ENCODE measurements at places on chromosomes 5 and 9. TPM values are rescaled to one million over a fixed set of nuclear protein-coding genes. Genes with fewer than 3 reads are reported as not detected.

- H3K4me1 ChIP-seq: no peaks in the 10 kb centered on the region
- no peak overlapping the region for H3K27ac ChIP-seq
- H3K4me3 ChIP-seq: no peak overlapping the region
- peak; percentile 45 for DNase-seq
- H3K27me3 ChIP-seq: no peaks in the 10 kb centered on the region
These were observed 29.7 kb downstream of the TEX10 start for GRCh38 chr9:100322954-100323536.

TNIP1 gene
- total RNA-seq: 49.7 TPM

IFNA2 gene
- total RNA-seq: not detected

GRCh38 chr5:152356506-152356905 is 48.6 kb downstream of the NMUR2 start:
- no peaks in the 10 kb centered on the region for H3K36me3 ChIP-seq
- no peaks in the 10 kb centered on the region for H3K27me3 ChIP-seq
- H3K4me1 ChIP-seq: no peaks in the 10 kb centered on the region
- no peak for DNase-seq
- H3K27ac ChIP-seq: no peak overlapping the region
- no peak overlapping the region for H3K4me3 ChIP-seq

- peak; percentile 82 for DNase-seq
- H3K4me1 ChIP-seq: no peaks in the 10 kb centered on the region
- H3K27ac ChIP-seq: no peak overlapping the region
- H3K36me3 ChIP-seq: no peaks in the 10 kb centered on the region
- no peaks in the 10 kb centered on the region for H3K27me3 ChIP-seq
These were observed 17.5 kb upstream of the DHFR start for GRCh38 chr5:80672140-80672736.

FBXW11 gene
- total RNA-seq: 79.1 TPM

GRCh38 chr5:142164315-142164714 is 55.7 kb downstream of the NDFIP1 start:
- no peaks in the 10 kb centered on the region for H3K27me3 ChIP-seq
- no peaks in the 10 kb centered on the region for H3K36me3 ChIP-seq
- DNase-seq: no peak

DNA sequence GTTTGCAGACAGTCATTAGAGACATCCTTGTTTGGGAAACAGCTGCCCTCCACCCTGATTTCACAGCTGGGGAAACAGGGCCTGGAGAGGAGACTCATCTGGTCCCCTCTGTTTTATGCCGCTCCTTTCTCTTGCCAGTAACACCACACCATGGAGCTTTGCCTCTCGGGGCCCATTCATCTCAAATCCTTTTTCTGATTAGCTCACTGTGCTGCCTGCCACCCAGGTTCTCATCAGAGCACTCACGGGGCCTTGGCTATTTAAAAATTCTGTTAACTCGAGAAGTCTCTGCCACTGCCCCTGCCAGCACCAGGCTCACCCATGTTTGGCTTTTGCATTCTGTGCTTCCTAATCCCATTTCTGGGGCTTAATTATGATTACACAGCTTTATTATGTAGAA is 36.8 kb upstream of the C5orf58 start:
- H3K27me3 ChIP-seq: peaks cover 4% of the 10 kb centered on the region
- peak; percentile 60 for DNase-seq
- H3K4me1 ChIP-seq: peaks cover 32% of the 10 kb centered on the region
- no peak overlapping the region for H3K27ac ChIP-seq
- H3K4me3 ChIP-seq: no peak overlapping the region

DNA sequence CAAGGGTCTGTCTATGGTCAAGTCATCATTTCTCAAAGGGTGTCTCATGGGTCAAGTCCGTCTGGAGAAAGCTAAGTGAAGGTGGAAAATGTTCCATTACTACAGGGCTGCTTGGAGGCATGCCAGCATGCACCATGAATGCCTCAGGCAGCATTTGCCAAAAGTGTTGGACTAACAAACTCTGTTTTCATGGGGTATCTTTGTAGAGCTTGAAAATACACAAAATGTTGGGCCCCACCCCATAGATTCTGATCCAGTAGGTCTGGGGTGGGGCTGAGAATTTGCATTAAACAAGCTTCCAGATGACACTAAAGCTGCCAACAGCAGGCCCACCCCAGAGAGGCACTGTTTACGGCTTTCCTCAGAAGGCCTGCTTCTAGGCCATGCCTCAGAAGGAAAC is 75.0 kb upstream of the FRRS1L start:
- no peaks in the 10 kb centered on the region for H3K27me3 ChIP-seq
- H3K36me3 ChIP-seq: no peaks in the 10 kb centered on the region
- no peak for DNase-seq
- no peak overlapping the region for H3K27ac ChIP-seq

GRCh38 chr9:31799953-31800609 is 584.4 kb upstream of the ACO1 start:
- DNase-seq: peak; percentile 65
- H3K36me3 ChIP-seq: no peaks in the 10 kb centered on the region
- no peak overlapping the region for H3K4me3 ChIP-seq
- no peaks in the 10 kb centered on the region for H3K27me3 ChIP-seq

SH3RF2 gene
- total RNA-seq: 2.4 TPM

TLX3 gene
- not detected for total RNA-seq

LHFPL2 gene
- 21.1 TPM for total RNA-seq

DNA sequence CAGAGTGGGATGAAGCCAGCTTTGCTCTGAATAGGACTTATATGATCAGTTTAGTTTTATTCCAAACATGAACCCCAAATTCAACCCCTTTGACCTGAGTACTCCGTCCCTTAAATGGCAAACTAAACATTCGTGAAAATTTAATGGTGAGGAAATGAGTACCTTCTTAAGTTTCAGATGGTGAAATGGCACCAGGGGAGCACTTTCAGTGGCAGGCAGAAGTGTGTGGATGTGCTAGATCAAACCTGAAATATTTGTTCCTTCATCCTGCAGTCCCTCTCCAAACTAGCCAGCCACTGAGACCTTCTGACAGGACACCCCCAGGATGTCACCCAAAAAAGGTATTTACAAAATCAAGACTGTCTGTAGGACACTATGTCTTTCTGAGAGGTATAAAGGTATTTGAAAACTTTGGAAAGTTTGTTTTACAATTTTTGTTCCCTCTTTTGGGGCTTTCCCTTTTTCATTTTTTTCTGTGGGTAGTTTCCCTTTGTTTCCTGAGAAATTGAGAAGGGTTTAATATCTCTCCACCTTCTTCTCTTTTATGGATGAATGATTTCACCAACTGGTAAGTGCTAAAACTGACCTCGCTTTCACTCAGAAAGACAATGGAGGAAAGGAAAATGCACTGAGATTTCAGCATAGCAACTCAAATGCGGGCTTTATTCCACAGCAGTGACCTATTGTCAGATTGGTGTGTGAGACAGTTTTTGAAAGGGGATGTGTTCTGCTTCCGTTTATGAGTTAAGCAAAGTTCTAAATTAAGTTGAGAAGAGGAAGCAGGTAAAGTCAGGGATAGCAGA is 127.1 kb downstream of the TMC1 start:
- no peaks in the 10 kb centered on the region for H3K27me3 ChIP-seq
- peaks cover 9% of the 10 kb centered on the region for H3K4me1 ChIP-seq
- H3K36me3 ChIP-seq: no peaks in the 10 kb centered on the region
- DNase-seq: no peak
- H3K27ac ChIP-seq: no peak overlapping the region

ARL14EPL gene
- not detected for total RNA-seq

LCN1 gene
- not detected for total RNA-seq

ENTREP1 gene
- 1.8 TPM for total RNA-seq

DNA sequence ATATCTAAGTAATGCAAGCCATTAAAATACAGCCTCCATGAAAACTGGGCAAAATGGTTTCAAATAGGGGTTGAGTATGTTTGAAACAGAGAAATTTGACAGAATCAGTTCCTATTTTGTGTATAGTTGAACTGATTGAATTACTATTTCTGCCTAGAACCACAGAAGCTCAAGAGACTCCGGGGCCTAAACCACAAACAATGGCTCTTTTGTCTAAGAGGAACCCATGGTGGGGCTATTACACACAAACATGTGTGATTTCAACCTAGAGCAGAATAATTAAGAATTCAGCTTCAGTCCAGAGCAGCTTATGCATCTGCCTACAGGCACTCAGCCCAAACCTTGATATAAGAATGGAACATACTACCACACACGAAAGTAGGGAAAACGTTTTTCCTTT is 171.2 kb upstream of the MPDZ start:
- H3K4me1 ChIP-seq: peaks cover 10% of the 10 kb centered on the region
- no peak overlapping the region for H3K27ac ChIP-seq
- no peaks in the 10 kb centered on the region for H3K27me3 ChIP-seq
- no peak overlapping the region for H3K4me3 ChIP-seq

BTNL8 gene
- total RNA-seq: 0.22 TPM

SHOC1 gene
- not detected for total RNA-seq

DNA sequence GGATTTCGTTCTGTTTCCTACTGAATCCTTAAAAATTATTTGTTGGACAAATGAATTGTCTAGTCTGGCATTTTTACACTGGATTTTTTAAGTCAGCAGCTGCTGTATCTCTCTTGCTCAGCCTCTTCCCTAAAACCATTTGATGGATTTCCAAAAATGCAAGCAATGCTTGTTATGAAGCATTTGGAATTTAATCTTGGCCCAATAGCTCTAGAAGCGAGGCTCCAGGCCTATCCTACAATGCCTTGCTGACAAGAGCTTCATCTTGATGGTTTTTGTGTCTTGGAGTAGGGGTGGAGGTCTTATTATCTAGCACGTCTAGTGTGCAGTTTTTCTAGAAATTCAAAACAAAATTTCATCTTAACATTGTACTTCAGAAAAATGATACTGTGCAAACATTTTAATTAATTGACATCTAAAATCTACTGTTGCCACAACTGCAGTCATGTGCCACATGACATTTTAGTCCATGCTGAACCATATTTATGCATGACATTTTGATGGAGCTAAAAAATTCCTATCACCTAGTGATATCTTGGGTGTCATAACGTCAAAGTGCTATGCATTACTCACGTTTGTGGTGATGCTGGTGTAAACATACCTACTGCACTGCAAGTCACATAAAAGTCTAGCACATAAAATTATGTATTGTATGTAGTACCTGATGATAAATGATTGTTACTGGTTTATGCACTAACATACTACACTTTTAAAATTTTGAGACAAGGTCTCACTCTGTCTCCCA is 5.9 kb upstream of the RAD23B start:
- no peak overlapping the region for H3K27ac ChIP-seq
- no peaks in the 10 kb centered on the region for H3K27me3 ChIP-seq
- no peak overlapping the region for H3K4me3 ChIP-seq
- H3K4me1 ChIP-seq: no peaks in the 10 kb centered on the region
- DNase-seq: no peak

ATP10B gene
- not detected for total RNA-seq

HCN1 gene
- not detected for total RNA-seq

FCN1 gene
- total RNA-seq: not detected

DNM1 gene
- 30.1 TPM for total RNA-seq

DNA sequence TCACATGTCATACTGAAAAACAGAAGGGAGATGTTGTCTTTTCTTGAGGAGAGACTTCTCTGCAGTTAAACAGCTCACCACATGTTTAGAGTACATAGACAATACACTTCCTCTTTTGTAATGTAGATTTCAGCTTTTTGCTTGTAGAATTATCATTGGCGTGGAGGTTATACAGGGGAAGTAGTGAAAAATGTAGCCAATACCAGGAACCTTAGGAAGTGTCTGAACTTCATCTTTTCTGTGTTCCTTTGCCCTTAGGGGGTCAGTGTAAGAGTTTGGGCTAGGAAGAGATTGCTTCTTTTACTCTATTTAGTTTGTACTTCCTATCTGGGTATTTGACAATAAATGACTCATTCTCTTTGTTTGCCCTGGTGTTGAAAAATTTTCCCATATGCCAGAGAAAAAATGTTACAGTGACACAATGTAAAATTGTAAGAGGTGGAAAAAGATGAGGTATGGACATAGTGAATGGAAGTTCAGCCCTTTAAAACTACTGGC is 21.0 kb upstream of the CDKN2B start:
- no peaks in the 10 kb centered on the region for H3K36me3 ChIP-seq
- no peaks in the 10 kb centered on the region for H3K27me3 ChIP-seq
- H3K4me3 ChIP-seq: no peak overlapping the region

FGF1 gene
- not detected for total RNA-seq

- no peaks in the 10 kb centered on the region for H3K36me3 ChIP-seq
- H3K27ac ChIP-seq: no peak overlapping the region
- peaks cover 21% of the 10 kb centered on the region for H3K4me1 ChIP-seq
- DNase-seq: no peak
- no peaks in the 10 kb centered on the region for H3K27me3 ChIP-seq
These were observed 66.2 kb downstream of the TRIO start for GRCh38 chr5:14209222-14209822.

- no peak overlapping the region for H3K27ac ChIP-seq
- DNase-seq: peak; percentile 56
- no peaks in the 10 kb centered on the region for H3K36me3 ChIP-seq
- peaks cover 20% of the 10 kb centered on the region for H3K4me1 ChIP-seq
- peak overlapping the region; percentile 3 for H3K4me3 ChIP-seq
- H3K27me3 ChIP-seq: peaks cover 22% of the 10 kb centered on the region
These were observed 185.6 kb downstream of the SNX18 start for GRCh38 chr5:54703133-54703532.

- no peak overlapping the region for H3K4me3 ChIP-seq
- no peak overlapping the region for H3K27ac ChIP-seq
- DNase-seq: no peak
- H3K36me3 ChIP-seq: peaks cover 5% of the 10 kb centered on the region
These were observed 46.6 kb downstream of the PPIP5K2 start for GRCh38 chr5:103166706-103167105.

AP3S1 gene
- 157 TPM for total RNA-seq

DNA sequence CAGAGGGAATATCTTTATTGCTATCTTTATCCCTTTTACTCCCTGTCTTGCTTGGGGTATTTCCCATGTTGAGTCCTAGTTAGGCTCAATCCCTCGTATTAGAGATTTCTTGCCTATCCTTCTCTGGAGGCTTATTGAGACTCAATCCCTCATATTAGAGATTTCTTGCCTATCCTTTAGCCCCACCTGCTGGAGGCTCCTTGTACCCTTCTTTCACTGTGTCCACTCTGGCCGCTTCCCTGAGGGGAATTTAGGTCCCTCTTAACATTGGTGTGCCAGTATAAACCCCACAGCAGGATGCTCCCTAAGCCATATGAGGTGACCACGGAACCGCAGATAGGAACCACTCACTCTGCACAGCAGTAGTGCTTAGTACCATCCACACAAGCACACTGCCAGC is 110.7 kb upstream of the MAMDC2 start:
- no peaks in the 10 kb centered on the region for H3K4me1 ChIP-seq
- DNase-seq: peak; percentile 73

DNA sequence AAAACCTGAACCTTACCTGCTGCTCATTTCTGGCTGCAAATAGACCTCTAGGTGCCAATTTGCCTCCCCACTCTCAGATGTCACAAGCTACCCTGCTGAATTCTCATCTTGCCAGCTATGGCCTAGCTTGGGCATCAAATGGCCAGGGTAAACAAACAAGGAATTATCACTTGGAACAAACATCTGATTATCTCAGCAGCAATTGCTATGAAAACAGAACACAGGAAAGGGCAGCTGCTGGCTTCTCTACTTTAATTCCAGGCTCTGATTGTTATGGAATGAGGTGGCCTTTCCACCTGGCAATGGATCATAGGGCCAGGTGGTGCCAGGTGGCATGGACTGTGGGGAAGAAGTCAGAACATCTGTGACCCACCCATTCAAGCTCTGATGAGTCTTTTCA is 505.1 kb downstream of the TLR4 start:
- no peaks in the 10 kb centered on the region for H3K4me1 ChIP-seq
- no peaks in the 10 kb centered on the region for H3K36me3 ChIP-seq
- no peak for DNase-seq
- H3K27ac ChIP-seq: no peak overlapping the region

PRSS3 gene
- not detected for total RNA-seq

SLIT3 gene
- 0.22 TPM for total RNA-seq

- peak overlapping the region; percentile 46 for H3K27ac ChIP-seq
- no peaks in the 10 kb centered on the region for H3K27me3 ChIP-seq
- DNase-seq: no peak
These were observed 159.5 kb downstream of the FGF18 start for GRCh38 chr5:171578829-171579491.

LCN9 gene
- 2.4 TPM for total RNA-seq

Measured in neural progenitor cell (in vitro differentiated cells).